ENCODE measurements at places on chromosomes 3 and 15. TPM values are rescaled to one million over a fixed set of nuclear protein-coding genes. Genes with fewer than 3 reads are reported as not detected.

- DNase-seq = no peak
Measured at GRCh38 chr15:30954674-30955073, 36.8 kb downstream of the MTMR10 start.

DNA sequence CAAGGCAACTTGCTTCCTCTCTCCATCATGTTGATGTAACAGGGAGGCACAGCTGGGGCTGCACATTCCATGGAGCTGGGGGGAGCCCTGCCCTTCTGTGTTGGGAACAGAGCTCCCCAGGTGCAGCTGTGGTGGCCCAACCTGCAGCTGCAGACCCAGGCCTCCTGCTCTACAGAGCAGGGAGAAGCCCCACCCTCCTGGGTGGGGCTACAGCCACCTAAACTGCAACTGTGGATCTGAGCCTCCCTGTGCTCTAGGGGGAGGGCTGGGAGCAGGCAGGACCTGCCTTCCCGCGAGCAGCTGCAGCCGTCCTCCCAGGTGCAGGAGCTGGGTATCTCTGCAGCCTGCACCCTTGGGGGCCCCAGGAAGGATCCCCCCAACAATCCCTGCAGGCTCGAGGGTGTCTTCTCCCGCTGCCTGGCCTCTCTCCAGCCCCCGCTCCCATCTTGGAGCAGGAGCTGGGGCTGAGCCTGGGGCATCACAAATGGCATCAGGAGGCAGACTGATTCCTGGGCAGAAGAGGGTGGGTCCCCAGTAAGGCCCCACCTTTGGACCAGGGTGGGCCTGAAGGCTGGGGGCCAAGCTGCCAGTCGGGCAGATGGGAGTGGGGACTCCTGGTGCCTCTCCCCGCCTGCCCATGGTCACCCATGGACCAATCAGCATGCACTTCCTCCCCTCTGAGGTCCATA lies 7.4 kb downstream of the LRRC58 start:
- no peak for DNase-seq

Gene ZNF106
- total RNA-seq = 50.9 TPM

GRCh38 chr15:62757535-62757934 lies 285.0 kb upstream of the TPM1 start:
- DNase-seq = no peak

Gene CORO2B
- not detected for total RNA-seq

- DNase-seq = no peak
Measured at GRCh38 chr3:47877290-47877689, 74.4 kb downstream of the DHX30 start.

GRCh38 chr3:125077864-125078263 lies 22.1 kb upstream of the HEG1 start:
- DNase-seq = no peak

Gene TIMP4
- not detected for total RNA-seq

DNA sequence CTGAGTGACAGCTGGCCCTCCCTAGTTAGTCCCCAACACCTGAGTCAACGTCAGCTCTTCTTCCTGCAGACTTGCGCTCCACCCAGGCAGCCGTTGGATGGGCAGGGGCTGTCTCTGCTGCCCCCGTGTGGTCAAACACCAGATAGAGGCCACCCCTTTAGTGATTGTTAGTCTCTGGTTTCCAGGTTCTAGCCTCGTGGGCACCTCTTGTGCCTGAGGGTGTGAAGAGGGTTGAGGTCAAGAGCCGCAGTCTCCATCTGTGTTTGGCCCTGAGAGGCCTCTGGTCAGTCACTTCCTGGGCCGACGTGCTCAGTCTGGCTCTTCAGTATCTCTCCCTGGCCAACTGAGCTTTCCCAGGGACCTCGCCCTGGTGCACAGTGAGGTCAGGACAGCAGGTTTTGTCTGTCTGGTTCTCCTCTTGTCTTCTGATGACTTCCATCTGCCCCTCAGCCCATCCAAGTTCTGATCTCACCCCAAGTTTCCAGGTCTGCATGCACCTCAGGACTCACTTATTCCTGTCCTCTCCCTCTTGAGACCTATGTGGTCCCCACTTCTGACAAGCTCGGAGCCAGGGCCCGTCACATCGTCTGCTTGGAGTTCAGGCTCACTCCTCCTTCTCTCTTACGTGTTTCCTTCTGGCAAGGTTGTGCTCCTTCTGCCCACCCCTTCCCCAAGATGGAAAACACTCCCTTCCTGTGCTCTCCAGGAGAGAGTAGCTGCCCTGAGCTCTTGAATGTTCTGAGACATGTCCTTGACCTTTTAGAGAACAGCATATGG lies 20.9 kb downstream of the CD276 start:
- DNase-seq = peak; percentile 73

Gene STRIT1
- not detected for total RNA-seq

GRCh38 chr3:182138393-182138792 lies 426.7 kb downstream of the SOX2 start:
- no peak for DNase-seq

Gene CYP8B1
- total RNA-seq = not detected

Gene MYO5C
- total RNA-seq = 1.9 TPM

DNA sequence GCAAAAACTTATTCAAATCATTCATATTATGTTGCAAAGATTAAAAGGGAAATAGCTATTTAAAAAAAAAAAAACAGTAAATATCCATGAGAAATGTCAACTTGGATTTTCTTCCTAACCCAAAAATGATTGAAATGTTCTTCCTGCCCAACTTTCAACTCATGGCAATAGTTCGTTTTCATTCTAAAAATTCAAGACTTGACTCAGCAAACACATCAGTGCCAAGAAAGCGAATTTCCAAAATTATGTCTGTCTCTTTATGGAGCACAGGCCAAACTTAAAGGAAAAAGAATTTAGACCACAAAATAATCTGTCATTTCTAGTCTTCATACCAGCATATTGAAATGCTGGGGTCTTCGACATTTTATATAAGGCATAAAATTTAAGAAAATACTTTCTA lies 63.7 kb downstream of the MAGI1 start:
- no peak for DNase-seq

DNA sequence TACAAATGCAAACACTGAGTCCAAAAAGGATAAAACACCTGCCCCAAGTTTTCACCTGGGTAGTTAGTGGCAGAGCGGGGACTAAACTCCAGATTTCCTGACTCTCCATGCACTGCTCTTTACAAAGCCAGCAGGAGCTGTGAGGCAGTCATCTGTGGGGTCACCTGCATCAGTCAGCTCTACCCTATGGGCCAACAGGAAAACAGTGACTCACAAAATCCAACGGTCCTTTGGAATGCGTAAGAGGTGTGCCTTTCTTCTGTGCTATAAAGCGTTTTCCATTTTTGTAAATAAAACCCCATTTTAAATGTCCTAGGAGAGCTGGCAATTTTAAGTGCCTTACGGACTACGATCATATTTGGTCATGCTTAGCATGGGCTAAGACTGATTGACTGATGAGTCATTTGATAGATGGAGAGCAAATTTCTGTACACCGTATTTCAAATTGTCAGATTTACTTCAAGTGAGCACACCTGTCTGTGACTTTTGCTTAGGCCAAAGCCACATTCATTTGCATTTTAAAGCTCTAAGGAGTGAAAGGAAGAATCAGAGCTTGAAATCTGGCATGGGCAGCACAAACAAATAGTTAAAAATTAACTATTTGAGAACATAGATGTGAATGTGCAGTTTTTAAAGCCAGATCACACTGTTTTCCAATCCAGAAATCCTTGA lies 4.4 kb upstream of the COL8A1 start:
- DNase-seq = no peak

DNA sequence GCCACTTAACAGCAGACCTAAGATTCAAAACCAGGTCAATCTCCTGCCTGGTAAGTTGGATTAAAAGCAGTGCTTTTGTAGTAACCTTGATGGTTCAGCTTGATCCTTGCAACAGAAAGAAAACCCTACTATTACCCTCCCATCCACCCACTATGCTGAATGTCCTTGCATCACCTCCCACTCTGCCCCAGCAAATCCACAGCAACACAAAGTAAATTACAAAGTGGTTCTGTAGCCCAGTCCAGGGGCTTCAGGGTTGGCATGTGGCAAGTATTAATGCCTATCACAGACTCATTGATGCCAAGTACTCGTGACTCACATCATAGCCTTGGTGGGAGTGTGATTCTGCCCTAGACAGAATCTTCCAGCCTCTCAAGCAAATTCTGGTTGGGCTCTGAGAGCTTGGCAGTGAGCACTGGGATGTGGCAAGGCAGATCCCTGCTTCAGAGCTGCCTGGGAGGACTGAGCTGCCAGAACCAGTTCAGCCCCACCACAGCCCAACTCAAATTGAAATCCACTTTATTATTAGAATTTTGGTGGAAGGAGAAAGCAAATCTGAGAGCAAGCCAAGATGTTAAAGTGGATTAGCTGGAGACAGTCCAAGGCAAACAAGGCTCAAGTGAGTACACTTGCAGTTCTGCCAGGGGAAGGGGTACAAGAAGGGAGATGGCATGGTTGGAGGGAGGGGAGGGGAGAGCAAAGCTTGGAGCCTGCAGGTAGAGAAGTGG lies 225.8 kb upstream of the UMPS start:
- no peak for DNase-seq

- no peak for DNase-seq
Measured at GRCh38 chr3:97952280-97952679, 20.0 kb downstream of the RIOX2 start.

DNA sequence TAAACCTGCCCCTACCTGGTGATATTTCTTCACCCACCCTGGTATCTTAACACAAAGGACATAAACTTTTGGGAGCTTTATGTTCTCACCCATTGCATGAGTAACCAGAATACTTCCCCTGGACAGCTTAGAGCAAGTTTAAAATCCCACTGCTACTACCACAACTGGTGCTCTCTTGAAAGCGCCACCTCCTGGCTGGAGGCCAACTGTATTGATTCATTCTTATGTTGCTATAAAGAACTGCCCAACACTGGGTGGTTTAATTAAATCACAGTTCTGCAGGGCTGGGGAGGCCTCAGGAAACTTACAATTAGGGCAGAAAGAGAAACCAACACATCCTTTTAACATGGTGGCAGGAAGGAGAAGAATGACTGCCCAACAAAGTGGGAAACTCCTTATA lies 592.4 kb downstream of the EPHA3 start:
- no peak for DNase-seq

- peak; percentile 51 for DNase-seq
Measured at GRCh38 chr15:91099616-91099994, 452 bp upstream of the SV2B start.

DNA sequence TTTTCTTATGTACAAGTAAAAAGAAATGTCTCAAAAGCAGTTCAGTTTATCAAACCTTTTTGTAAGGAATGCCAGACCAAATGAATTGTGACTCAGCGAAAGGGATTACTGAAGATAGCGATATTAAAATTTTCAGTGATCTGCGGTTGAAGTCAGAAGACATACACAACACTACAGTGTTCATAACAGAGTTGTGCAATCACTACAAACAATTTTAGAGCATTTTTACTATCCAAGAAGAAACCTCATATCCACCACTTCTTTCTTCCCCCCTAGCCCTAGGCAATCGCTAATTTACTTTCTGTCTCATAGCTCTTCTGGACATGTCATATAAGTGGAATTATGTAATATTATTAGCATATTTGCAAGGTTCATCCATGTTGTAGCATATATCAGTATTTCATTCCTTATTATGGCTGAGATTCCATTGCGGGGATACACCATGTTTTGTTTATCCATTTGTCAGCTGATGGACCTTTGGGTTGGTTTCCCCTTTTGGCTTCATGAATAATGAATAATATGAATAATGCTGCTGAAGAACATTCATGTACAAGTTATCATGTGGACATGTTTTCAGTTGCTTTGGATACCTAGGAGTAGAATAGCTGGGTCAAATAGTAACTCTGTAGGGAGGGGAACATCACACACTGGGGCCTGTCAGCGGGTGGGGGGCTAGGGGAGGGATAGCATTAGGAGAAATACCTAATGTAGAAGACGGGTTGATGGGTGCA lies 23.6 kb upstream of the ALPK3 start:
- DNase-seq = no peak

GRCh38 chr3:157046520-157046919 lies 113.4 kb downstream of the CCNL1 start:
- DNase-seq = no peak

DNA sequence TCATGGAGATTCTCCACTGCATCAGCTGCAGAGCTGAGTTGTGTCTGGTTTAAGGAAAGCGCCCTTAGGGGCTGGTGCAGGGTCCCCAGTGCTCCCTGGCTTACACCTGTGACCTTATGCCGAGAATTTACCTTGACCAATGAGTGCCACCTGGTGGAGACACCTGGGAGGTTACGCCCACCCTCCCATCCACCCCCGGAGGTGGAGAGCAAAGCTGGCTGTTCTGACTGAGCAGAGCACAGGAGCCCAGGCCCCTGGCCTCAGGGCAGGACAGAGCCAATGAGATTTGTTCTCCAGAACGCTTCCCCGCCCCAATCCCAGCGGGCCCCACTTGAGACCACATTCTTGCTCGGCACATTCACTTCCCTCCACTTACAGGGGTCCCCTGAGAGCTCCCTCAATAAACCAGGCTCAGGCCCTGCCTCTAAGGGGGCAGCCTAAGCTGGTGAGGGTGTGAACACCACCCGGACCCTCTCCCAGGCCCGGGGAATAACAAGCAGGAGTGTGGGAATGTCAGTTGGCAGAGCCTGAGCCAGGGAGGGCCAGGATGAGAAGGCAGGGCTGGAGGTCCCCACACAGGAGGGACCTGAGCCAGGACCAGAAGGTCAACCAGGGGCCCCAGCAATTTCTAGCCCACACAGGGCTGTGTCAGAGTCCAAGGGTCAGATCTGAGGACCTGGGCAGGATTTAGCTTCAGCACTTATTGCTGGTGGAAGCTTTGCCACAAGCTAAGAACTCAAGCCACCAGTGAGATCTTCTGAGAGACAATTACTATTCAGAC lies 117.1 kb downstream of the TPRA1 start:
- no peak for DNase-seq

DNA sequence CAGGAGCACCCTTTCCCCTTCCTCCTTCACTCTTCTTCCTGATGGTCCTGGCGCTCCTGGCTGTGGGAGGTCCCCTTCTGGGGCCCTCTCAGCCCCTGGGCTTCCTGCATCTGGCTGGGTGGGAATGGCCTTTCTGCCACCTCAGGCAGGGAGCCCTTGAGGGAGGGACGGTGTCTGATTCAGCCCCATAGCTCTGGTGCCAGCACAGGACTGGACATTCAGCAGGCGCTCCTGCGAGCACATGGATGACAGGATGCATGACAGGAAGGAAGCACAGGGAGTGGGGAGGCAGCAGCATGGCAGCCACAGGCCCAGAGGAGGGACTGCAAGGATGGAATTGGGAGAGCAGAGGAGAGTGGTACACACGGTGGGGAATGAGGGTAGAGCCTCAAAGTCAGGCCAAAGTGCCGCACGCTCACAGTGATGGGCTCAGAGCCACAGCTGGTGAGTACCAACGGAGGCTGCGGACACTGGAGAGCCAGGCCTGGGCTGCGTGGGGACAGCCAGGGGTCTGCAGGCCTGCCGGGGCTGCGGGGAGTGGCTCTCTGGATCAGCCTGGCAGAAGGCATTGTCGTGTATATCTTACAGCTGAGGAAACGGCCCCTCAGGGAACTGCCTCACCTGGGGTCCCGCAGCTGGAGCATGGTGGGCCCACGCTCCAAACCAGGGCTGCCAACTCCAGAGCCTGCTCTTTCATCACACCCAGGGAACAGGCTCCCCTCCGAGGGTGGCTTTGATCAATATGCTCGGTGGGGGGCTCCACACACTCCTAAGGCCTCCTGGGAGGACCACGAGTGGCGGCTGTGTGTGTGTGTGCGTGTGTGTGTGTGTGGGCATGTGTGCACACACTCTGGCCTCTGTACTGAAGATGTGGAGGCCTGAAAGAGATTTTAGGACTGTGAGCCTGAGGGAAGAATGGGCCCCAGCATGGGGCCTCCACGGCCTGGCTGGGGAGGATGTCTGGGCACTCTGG lies 51.4 kb upstream of the CTSH start:
- DNase-seq = no peak
